ENCODE measurements at places on chromosomes 3 and 15.

DNA sequence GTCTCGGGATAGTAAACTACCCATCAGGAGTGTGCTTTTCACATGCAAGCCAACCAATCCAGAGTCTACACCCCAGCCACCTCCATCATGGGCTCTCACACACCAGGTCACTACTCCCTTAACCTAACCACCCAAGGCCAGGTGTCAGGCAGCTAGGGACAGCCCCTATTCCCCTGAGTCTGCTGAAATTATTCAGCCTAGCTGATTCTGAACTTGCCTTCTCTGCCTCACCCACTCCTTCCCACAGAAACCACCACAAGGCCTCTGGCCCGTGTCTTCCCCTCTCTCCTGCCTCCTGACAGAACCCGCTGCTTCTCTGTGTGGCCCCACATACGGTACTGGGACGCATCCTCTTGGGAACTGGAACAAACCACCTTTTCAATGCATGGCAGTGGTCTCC is 82.1 kb downstream of the PCSK6 start:
- ATAC-seq, result no peak

- ATAC-seq, result peak; percentile 62
Measured at GRCh38 chr3:20040548-20041196, 426 bp downstream of the KAT2B start.

DNA sequence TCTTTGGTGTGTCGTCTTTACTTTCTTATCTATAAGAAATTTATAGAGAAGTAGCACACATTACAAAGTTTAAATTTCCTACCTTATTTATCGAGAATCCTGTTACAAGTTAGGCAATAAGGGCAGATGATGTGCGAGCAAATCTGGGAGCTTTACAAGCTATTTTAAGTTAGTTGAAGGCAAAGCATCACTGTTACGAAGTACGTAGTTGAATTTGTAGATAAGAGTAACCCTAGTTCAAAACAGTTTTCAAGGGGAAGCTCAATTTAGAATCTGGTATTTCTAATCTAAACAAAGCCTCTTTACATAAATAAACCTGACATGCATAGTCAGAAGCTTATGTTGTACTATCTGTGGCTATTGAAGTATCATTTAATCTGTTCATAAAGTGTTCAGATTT is 8.4 kb downstream of the KBTBD8 start:
- ATAC-seq, result no peak

GRCh38 chr3:15300323-15301078 is 31.9 kb downstream of the SH3BP5 start:
- ATAC-seq, result peak; percentile 84

DNA sequence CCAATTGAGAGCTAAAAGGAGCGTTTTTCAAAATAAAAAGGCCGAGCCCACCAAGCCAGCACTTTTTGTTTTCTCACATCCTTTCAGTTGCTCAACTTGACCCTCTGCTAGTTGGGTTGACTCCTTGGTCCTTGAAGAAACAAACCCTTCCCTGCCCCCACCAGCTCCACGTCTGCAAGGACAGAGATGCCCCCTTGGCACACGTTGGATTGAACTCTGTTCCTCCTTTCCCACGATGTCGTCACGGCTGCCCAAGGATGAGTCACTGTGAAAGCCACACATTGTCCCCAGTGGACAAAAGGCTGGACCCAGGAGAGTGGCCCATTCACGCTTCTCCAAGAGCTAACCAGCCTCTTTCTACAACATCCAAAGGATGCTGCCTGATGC is 43.0 kb upstream of the SPATA12 start:
- peak; percentile 71 for ATAC-seq

- no peak for ATAC-seq
Measured at GRCh38 chr15:49406352-49407118, 16.5 kb upstream of the FGF7 start.

- ATAC-seq, result no peak
Measured at GRCh38 chr3:21785765-21786437, 34.9 kb upstream of the ZNF385D start.

- no peak for ATAC-seq
Measured at GRCh38 chr3:73192036-73192738, 130.7 kb downstream of the EBLN2 start.

DNA sequence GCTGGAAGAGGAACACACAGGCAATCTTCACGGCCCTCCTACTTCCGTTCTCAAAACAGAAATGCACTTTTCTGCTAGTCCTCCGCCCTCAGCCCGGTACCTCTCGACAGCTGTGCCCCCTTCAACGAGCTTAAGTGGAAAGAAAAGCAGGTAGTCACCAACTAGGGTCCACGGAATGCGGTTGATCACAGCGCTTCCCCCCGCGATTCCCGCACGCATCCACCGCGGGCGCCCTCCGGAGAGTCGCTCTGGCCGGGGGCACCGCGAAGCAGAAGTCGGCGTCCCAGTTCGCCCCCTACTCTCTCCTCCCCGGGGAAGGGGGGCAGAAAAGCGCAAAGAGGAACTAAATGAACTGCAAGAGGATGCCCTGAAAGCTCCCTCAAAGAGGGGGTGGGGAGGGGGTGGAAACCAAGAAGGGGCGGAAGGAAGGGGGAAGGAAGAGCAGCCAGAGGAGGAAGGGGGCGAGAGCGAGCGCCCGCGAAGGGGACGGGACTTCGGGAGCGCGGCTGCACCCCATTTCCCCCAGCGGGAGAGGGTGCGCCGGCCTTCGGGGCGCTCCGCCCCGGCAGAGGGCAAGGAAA is 738 bp downstream of the ACAP2 start:
- ATAC-seq, result peak; percentile 0

GRCh38 chr3:127590282-127590592 is 296 bp downstream of the TPRA1 start:
- ATAC-seq, result peak; percentile 57

- ATAC-seq, result no peak
Measured at GRCh38 chr15:47885920-47886319, 168.6 kb downstream of the SEMA6D start.

GRCh38 chr3:12553921-12554391 is 2.9 kb upstream of the MKRN2 start:
- no peak for ATAC-seq

DNA sequence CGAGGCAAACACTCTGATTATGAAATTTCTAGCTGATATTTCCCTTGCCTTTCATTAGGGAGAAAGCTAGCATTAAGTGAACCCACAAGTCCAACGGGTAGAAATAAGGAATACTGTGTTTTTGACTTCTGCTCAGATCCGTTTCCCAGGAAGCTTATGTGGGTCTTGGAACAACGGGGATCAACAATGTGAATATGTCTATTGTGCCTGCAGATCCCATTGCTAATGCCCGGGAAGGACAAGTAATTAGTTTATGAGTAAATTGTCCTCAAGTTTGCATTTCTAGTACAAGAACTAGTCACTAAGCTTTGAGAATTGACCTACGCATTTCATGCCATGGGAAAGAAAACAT is 236.4 kb downstream of the UACA start:
- no peak for ATAC-seq

DNA sequence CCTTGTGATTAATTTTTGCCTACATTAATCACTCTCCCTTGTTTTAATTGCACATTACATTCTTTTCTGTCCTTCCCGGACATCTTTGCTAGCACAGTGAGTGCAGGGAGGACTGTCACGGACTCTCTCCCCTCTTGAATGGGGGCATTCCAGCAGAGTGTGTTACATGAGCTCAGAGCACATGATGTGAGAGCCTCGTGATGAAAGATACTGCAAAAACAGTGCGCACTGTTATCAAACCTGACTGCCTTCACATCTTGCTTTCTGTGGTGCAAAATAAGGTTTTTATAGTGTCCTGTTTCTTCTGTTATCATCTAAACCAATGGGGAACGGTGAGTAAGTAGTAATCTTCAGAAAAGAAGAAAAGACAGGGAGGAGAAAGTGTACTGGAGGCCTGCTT is 167.5 kb downstream of the PGPEP1L start:
- ATAC-seq, result no peak

DNA sequence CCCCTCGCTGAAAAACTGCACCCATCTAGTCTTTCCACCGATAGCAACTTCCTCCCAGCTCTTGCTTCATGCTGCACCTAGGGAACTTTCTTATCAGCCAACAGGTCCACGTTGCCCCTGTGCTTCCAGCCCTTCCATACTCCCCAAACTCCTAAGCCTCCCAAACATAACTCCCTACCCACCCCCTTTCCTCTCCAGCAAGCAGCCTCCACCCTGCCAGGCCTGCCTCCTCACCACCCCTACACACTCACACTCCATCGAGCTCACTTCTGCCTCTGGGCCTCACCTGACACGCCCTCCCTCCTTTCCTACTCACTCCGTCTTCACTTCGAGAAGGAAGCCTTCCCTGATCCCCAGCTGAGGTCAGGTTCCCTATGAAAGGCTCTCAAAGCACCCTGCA is 8.1 kb downstream of the INSYN1 start:
- no peak for ATAC-seq

DNA sequence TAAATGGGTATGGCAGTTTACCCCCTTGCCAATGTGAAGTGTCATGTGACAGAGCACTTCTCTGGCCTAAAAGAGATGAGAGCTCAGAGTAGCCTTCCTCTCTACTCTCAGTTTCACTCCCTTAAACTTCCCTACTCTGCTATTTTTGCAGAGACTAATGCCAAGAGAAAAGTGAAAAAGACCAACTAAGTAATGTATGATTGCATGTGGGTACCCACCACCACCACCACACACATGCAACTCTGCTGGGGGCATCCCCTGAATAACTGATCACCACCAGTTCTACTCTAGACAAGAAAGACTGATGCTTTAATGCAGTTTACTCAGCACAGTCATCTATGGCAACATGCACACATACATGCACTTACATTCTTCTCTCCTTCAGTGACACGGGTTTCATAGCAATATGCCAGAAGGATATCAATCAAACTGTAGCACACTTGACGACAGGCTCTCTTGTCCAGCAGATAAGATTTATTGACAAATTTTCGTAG is 31.3 kb downstream of the SHQ1 start:
- peak; percentile 84 for ATAC-seq

DNA sequence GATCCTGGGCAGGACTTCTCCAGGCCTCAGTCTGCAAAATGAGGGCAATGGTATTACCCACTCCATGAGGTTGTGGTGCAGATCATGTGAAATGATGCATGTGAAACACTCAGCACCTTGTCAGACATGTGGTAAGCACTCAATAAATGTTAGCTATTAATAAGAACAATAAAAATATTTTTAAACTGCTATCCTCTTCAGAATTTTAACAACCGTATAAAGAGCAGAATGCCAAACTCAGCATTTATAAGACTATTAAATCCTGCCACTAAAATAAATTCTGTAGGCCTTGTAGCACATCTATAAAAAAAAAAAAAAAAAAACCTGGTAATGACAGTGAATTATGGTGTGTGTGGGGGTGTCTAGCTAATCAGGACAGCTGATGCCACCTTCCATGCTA is 213.9 kb upstream of the UMPS start:
- ATAC-seq, result no peak

DNA sequence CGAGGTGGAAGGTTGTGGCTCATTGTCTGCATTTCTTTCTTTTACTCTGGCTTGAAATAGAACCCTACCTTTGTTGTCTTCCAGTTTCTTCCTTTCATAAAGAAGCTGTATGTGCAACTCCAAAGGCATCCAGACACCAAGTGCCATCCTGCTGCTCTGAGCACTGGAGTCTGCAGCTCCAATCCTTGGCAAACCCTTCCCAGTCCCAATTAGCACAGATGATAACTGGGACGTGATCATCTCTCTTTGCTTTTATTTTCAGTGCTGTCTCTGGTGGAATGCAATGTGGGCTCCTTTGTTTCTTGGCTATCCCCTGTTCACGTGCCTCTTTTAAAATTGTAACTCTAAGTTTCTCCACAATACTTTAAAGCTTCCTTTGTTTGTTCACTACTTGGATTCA is 140.9 kb downstream of the AQP9 start:
- ATAC-seq, result no peak

DNA sequence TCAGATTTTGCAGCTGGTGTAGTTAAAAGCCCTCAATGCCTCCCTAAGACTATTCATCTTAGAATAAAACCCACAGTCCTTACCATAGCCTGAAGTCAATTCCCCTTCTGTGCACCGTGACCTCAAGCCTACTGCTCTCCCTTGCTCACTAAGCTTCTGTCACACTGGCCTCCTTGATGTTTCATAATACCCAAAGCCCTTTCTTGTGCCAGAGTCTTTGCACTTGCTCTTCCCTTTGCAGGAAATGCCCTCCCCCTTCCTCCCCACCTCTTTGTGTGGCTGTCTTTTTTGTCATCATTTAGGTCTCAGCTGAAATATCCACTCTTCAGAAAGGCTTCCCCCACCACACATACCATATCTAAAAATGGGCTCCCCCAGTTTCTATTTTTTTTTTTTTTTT is 4.2 kb upstream of the PLEKHO2 start:
- no peak for ATAC-seq

DNA sequence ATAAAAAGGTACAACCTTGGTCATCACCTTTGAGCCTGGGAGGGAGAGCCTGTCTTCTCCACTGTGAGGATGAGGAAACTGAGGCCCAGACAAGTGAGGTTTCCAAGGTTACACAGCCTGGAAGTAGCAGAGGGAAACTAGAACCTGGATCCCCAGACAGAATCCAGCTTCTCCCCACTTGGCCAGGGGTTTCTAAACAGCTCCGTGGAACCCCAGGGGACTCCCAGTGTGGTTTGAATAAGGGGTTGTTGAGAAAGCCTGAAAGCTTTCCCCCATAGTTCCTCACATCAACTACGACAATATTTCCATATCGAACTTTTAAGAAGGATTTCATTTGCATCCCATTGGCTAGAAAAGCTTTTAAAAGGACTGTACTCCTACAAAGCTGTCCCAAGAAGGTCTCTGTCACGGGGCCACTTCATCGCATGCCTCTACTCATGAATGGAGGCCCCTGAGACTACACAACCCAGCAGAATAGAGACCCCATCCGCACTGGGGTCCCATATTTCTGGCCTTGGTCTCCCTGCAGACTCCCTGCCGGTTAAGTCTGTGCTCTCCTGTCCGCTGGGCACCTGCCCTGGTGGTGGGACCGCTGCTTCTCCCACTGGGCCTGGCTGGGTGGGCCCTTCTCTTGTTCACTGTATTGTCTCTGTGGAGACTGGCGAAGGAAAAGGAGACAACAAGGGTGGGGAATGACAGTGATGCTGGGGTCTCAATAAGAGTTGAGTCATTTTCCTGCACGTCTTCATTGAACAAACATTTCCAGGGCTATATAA is 178.5 kb downstream of the SMAD6 start:
- ATAC-seq, result no peak

- ATAC-seq, result no peak
Measured at GRCh38 chr3:184368586-184369183, 7.2 kb downstream of the POLR2H start.

GRCh38 chr3:137105277-137105977 is 147.6 kb downstream of the IL20RB start:
- peak; percentile 71 for ATAC-seq

- peak; percentile 22 for ATAC-seq
Measured at GRCh38 chr15:93206893-93207292, 117.9 kb upstream of the RGMA start.

GRCh38 chr15:73368301-73369136 is at the start of gene HCN4:
HCN4 (minus strand) TSS chr15:73368958; CDS start chr15:73368270, 688 bp downstream.
- peak; percentile 84 for ATAC-seq

DNA sequence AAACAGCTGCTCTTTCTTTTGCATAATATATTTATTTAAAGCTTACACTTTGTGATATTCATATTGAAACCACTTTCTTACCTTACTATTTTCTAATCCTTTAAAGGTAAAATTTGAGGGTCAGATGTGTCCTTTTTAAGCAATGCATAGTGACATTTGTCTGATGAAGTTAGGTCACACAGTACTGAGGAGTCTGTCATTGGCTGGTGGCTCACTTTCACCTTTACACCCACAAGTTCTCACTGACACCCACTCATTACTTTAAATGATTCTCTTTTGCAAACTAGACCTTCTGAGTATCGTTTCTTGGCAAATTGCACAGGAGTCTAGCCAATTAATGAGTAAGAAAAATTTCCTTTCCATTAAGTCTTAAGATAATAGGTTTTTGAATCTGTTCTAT is 758.3 kb upstream of the ARPP21 start:
- no peak for ATAC-seq

- ATAC-seq, result no peak
Measured at GRCh38 chr3:47476644-47477199, 981 bp upstream of the SCAP start.
